Activated CD8-positive, alpha-beta memory T cell treated with anti-CD3 and anti-CD28 coated beads for 1 hour (primary cell): ENCODE measurements at places on chromosomes 11 and 22.

- DNase-seq, result no peak
These were observed 78.2 kb upstream of the SPON1 start for GRCh38 chr11:13884158-13884799.

- DNase-seq, result no peak
These were observed 103.7 kb downstream of the SHANK2 start for GRCh38 chr11:71148716-71149115.

DNA sequence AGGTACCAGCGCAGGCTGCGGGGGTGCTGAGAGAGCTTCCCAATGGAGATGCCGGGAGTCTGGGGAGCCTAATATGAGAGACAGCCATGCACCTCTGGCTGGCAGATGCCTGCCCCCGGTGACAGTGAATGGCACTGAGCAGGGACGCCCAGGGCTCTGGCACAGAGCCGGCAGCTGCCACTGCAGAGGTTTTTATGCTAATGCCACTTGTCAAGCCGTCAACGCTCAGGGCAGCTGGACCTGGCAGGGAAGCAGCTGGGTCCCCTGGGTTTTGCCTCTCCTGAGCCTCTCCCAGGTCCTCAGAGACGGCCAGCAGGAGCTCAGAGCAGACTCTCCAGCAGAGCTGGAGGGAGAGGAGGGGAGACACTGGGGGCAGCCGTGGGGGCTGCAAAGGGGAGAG lies 573.6 kb downstream of the BUD13 start:
- DNase-seq, result no peak

DNA sequence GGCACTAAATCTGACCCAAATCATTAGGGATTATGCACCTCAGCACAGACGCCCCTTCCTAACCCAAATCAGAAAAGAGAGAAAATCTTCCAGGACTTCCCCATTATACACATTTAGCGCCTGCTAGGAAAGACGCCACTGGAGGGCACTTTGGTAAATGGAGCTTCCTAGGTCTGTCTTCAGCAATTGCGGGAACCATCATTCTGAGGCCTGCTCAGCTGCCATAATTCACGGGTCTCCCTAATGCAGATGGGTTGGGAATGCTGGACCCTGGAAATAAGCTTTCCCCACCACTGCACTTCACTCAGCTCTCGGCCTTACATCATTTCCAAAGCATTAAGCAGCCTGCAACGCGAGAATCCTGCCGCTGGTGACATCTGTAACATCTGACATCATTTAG lies 86.2 kb upstream of the OPCML start:
- DNase-seq, result no peak

DNA sequence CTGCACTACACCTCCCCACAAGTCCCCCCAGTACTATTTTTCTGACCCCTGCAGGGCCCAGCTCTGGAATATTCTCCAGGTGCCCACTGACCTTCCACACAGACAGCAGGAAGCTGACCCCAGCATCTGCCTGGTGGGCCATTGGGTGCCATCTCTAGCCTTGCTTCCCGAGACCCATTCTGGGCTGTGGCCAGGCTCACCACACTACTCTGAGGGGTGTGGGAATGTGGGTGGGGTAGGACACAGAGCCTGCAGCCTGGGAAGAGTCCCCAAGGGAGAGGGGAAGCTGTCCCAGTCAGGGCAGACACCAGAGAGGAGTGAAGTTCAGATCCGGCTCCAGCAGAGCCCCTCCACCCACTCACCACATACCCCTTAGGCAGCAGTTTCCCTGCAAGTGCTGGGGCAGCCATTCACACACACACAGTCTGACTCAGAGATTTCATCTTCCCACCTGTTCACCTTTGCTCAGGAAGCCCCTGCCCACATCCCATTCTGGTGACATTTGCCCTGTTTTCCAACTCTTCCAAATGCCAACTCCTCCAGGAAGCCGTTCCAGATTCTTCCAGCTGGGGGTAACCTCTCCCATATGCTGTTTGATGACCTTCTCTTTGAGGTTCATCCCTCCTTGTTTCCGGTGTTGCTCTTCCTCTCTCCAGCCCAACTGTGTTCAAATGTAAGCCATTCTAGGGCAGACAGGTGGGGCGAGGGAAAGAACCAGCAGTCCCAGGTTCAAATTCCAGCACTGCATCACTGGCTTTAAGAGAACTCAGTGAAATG lies 1.9 kb downstream of the SLCO2B1 start:
- no peak for DNase-seq

DNA sequence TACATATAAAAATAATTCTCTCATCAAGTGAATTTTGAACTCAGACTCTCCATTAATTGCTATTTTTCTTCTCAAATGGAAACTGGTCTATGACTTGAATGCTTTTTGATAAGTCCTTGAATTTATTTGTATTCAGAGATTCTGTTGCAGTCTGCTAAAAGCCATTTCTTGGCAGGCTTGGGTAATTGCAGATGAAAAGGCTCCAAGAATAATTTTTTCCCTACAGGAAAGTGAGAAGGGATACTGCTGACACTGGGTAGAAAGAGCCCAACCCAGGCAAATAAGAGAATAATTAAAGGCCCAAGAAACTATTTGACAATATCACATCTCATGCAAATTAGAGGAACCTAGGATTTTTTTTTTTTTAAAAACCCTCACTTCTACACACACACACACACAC lies 246.5 kb upstream of the DDI1 start:
- DNase-seq, result no peak

- no peak for DNase-seq
These were observed 74.6 kb downstream of the MYO18B start for GRCh38 chr22:25816522-25817059.

- no peak for DNase-seq
These were observed 15.8 kb upstream of the OR51T1 start for GRCh38 chr11:4865855-4866254.

- DNase-seq, result no peak
These were observed 25.1 kb downstream of the RTN4RL2 start for GRCh38 chr11:57485217-57485990.

- DNase-seq, result no peak
These were observed 1.6 kb downstream of the OR56B1 start for GRCh38 chr11:5737670-5738392.

DNA sequence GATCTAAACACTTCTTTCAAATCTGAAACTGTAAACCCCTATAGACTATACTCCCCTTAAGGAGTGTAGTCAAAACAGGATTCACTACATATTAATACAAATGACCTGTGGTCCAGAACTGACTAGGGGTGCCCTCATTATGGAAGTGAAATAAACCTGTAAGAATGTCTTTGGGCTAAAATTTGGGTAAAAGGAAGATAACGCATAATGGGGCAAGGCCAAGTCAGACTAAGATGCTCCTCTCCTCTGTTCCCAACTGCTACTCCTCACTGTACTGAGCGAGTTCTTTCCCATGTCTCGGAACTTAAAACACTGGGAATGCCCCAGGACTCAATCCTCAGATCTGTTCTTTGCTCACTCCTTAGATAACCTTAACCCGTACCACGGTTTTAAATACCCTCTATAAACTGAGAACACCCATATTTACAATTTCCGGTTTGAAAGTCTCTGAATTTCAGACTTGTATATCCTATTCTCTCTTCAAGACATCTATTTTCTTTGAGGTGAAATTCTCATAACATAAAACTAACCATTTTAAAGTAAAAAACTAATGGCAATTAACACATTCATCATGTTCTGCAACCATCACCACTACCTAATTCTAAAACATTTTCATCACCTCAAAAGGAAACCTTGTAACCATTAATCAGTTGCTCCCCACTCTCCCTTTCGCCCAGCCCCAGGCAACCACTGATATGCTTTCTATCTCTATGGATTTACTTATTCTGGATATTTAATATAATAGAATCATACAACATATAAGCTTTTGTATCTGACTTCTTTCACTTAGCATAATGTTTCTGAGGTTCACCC lies 4.0 kb downstream of the THAP12 start:
- no peak for DNase-seq

GRCh38 chr22:30827646-30828045 lies 133.0 kb downstream of the OSBP2 start:
- no peak for DNase-seq

GRCh38 chr22:50714150-50714549 lies 23.9 kb upstream of the ACR start:
- no peak for DNase-seq

GRCh38 chr11:32817181-32817851 lies 12.4 kb upstream of the PRRG4 start:
- DNase-seq, result no peak

- no peak for DNase-seq
These were observed 61.4 kb downstream of the MTMR3 start for GRCh38 chr22:29944339-29944738.

DNA sequence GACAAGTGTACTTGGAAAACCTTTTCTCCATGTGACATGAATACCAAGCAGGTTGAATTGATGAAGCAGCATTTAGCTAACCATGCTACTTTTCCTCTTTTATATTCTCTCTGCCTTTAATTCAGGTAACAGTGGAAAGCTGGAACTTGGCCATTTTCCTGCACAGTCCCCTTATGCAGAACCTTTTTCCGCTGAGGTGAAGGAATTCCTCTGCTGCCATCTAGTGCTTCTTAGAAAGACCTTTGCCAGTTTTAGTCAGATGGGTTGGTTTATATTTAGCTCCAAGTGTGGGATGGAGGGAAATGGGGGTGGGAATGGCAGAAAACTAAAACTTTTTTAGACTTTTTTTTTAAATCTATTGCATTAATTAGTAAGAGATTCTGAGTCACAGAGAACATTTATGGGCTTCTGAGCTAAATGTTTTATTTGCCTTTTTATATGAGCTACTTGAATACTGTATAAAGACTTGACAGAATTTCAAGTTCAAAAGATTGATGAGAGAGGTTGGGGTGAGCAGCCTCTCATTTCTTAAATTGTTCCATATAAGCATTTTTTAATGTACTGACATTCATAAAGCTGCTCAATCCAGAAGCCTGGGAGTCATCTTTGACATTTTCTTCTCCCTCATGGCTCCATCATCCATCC lies 153.9 kb upstream of the ZC3H12C start:
- DNase-seq, result no peak

GRCh38 chr11:95218149-95218548 lies 12.9 kb downstream of the SESN3 start:
- DNase-seq, result no peak

DNA sequence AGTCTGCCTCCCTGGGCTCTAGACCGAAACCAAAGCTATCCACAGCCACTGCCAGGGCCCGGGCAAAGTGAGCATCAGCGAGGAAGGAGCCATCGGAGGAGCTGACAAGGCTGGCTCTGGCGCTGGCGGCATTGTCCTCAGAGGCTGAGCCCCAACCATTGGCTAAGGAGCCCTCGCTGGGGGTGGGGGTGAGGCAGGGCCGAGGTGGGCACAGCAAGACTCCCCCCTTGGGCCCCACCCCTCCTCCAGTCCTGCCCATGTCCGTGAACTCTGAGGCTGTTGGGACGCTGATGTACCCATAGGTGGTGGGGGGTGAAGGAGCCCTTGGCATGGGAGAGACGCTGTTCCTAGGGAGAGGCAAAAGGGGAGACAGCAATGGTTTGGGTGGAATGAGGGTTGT lies 11.2 kb downstream of the ROBO4 start:
- DNase-seq, result no peak

GRCh38 chr11:72781063-72781312 lies 12.9 kb downstream of the STARD10 start:
- DNase-seq, result no peak

DNA sequence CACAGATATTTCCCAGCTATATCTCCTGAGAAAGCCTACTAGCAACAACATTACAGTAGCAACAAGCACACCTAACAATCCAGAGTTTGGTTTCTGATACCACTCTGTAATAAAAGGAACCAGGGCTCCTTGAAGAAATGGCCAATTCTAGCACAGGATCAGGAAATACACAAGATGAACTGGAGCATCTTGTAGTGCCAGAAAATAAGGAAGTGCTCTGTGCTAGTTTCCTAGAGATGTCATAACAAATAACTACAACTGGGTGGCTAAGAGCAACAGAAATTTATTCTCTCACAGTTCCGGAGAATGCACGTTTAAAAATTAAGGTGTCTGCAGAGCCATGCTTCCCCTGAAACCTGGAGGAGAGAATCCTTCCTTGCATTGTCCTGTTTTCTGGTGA lies 217.8 kb downstream of the KIRREL3 start:
- no peak for DNase-seq

DNA sequence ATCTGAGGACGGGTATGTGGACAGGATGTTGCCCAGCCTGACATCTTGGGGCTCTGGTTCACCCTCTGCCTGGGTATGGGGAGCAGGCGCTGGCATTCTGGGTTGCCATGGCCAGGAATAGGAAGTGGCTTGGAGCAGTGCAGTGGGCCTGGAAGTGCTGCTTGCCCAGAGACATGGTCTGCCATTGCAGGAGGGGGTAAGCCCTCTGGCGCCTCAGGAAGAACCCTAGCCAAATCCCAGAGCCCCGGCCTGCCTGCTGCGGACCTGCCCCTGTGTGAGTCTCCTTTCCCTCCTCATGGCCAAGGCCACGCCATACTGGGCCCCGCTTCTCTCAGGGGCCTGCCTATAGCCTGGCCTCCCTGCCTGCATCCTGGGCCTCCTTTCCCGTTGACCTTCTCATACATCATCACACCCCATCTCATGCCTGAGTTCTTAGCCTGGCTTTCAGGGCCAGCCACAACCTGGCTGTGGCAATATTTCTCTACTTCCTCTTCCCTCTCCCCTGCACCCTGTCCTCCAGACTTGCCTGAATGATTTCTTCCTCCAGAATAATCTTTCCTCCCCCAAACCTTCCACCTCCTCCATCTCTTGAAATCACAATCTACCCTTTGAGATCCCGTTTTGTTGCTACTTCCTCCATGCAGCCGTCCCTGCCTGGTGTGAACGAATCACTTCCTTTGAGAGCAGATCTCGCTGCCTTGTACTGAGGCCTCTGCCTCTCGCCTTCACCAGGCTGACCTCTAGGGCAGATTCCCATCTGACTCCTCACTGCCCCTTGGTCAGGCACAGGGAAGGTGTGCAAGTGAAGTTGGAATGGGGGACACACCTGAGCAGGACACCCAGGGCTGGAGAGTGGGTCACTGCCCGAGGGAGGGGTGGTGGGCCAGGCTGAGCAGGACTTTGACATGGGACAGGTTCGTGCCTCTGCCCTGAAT lies 5.2 kb downstream of the CAPN5 start:
- no peak for DNase-seq
